Central memory CD8-positive, alpha-beta T cell (primary cell): ENCODE measurements at places on chromosomes 4 and X.

DNA sequence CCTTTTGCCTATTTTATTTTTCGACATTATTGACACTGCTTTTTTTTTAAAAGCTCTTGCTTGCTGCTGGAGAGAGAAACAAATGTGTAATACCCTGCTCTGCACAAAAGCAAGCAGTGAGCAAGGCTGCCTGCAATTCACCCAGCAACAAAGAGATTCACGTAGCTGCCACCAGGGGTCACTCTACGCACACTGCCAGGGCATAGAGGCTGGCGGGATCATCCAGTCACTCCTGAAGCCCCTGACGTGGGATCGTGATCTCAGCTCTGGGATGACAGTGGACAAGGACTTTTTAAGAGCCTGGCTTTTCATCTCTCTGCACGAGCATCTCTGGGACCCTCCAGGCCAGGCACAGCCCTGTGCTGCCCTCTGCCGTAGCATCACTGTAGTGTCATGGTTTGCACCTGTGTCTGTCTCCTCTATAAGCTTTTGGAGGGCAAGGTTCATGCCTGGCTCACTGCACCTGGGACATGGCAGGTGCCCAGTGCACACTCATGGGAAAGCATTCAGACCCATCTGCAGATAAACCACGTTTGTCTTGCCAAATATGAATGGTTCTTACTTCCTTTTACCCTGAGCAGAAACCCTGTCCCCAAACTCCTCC lies 19.8 kb downstream of the C4orf50 start:
- H3K4me1 ChIP-seq, result peaks cover 11% of the 10 kb centered on the region
- DNase-seq, result peak; percentile 40
- no peaks in the 10 kb centered on the region for H3K27me3 ChIP-seq
- no peak overlapping the region for H3K27ac ChIP-seq
- no peak overlapping the region for H3K4me3 ChIP-seq

- no peaks in the 10 kb centered on the region for H3K27me3 ChIP-seq
- H3K4me1 ChIP-seq, result no peaks in the 10 kb centered on the region
- H3K36me3 ChIP-seq, result no peaks in the 10 kb centered on the region
- no peak overlapping the region for H3K4me3 ChIP-seq
- DNase-seq, result no peak
Measured at GRCh38 chr4:83993774-83994173, 457.9 kb downstream of the GPAT3 start.

GRCh38 chr4:101186567-101187184 lies 160.7 kb downstream of the PPP3CA start:
- no peak for DNase-seq
- H3K36me3 ChIP-seq, result peaks cover 2% of the 10 kb centered on the region
- no peaks in the 10 kb centered on the region for H3K27me3 ChIP-seq
- H3K27ac ChIP-seq, result no peak overlapping the region

GRCh38 chrX:139209342-139209741 lies 321.2 kb upstream of the F9 start:
- DNase-seq, result no peak
- H3K27ac ChIP-seq, result no peak overlapping the region
- no peak overlapping the region for H3K4me3 ChIP-seq
- peaks cover 30% of the 10 kb centered on the region for H3K27me3 ChIP-seq
- H3K36me3 ChIP-seq, result no peaks in the 10 kb centered on the region
- no peaks in the 10 kb centered on the region for H3K4me1 ChIP-seq

GRCh38 chrX:111857534-111858060 lies 18.4 kb upstream of the TRPC5OS start:
- no peaks in the 10 kb centered on the region for H3K4me1 ChIP-seq
- DNase-seq, result no peak
- H3K27ac ChIP-seq, result no peak overlapping the region
- no peaks in the 10 kb centered on the region for H3K36me3 ChIP-seq
- H3K4me3 ChIP-seq, result no peak overlapping the region

GRCh38 chr4:55993994-55994663 lies 45.4 kb downstream of the CEP135 start:
- H3K36me3 ChIP-seq, result peaks cover 27% of the 10 kb centered on the region
- H3K4me1 ChIP-seq, result peaks cover 10% of the 10 kb centered on the region
- peak overlapping the region; percentile 22 for H3K27ac ChIP-seq
- DNase-seq, result no peak

GRCh38 chrX:38548508-38548907 lies 12.8 kb upstream of the TSPAN7 start:
- H3K27ac ChIP-seq, result no peak overlapping the region
- peaks cover 2% of the 10 kb centered on the region for H3K36me3 ChIP-seq
- H3K27me3 ChIP-seq, result peaks cover 7% of the 10 kb centered on the region
- H3K4me3 ChIP-seq, result no peak overlapping the region

DNA sequence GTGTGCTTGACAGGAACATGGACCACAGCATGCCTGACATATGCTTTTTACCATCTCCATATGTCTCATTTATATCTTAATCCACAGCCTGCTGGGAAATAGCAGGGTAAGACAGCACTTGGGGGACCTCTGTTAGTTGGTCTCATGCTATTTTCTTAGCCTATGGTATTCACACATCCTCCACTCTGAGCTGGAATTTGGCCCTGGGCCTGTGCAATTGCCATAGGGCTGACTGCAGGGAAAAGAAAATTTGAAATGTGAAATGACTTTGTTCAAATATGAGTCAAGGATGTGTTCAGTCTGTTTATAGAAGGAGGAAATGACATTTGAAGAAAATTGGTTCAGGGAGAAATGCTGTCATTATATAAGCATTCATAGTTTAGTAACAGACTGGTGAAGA lies 9.6 kb upstream of the MAP7D3 start:
- peaks cover 12% of the 10 kb centered on the region for H3K4me1 ChIP-seq
- no peak for DNase-seq
- no peak overlapping the region for H3K27ac ChIP-seq
- no peaks in the 10 kb centered on the region for H3K36me3 ChIP-seq

- DNase-seq, result no peak
- H3K4me1 ChIP-seq, result no peaks in the 10 kb centered on the region
- no peaks in the 10 kb centered on the region for H3K27me3 ChIP-seq
- H3K36me3 ChIP-seq, result no peaks in the 10 kb centered on the region
Measured at GRCh38 chr4:7659429-7660175, 224.9 kb upstream of the PSAPL1 start.

DNA sequence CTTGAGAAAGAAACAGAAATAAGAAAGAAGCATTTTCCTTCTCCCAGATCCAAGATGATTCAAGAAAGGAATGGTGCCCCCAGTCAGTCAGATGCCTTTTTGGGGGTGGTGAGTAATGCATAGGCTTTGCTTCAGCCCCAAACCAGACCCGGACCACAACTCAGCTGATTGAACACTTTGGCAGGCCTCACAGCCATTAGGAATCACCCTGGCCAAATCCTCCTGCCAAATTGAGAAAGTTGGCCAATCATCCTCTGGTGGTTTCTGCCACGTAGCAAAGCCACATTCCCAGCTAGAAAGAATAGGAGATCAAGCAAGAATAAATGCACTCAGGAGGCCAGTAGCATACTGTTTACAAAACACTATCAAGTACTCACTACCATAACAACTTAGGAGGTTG lies 33.7 kb downstream of the FRMD7 start:
- no peaks in the 10 kb centered on the region for H3K27me3 ChIP-seq
- H3K4me1 ChIP-seq, result peaks cover 10% of the 10 kb centered on the region
- no peak overlapping the region for H3K4me3 ChIP-seq
- no peak overlapping the region for H3K27ac ChIP-seq
- no peaks in the 10 kb centered on the region for H3K36me3 ChIP-seq

DNA sequence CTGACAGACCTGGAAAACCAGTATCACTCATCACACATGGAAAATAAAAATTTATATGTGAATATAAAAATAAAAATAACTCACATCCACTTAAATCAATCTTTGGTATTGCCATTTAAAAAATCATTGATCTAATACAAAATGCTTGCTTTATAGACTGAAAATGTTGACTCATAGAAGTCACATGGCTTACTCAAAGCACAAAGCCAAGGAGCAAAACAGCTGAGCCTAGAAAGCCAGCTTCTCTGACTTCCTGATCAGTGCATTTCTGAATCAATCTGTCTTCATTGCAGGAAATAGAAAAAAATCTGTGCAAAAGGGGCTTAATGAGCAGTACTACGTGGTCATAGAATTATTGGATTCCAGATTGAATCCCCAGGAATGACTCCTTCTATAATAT lies 176.9 kb upstream of the HS3ST1 start:
- H3K4me3 ChIP-seq, result no peak overlapping the region
- H3K4me1 ChIP-seq, result no peaks in the 10 kb centered on the region
- no peaks in the 10 kb centered on the region for H3K27me3 ChIP-seq
- H3K36me3 ChIP-seq, result no peaks in the 10 kb centered on the region
- no peak overlapping the region for H3K27ac ChIP-seq

DNA sequence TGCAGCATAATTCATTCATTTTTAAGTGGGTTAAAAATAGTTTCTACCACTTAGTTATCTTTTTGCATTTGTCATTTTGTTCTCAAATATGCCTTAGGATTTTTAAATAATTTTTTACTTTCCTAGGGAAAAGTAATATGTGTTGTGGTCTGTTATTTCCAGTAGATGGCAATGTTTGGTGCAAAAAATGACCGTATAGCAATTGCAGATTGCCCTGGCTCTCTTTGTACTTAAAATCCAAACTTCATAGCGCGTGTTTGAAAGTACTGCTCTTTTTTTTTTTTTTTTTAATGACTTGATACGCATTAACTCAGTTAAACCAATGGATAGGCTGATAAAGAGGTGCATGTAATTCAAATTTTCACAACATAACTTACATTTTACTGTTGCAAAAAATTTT lies 74.4 kb upstream of the RBMX start:
- H3K36me3 ChIP-seq, result no peaks in the 10 kb centered on the region
- H3K4me1 ChIP-seq, result no peaks in the 10 kb centered on the region
- no peaks in the 10 kb centered on the region for H3K27me3 ChIP-seq
- no peak for DNase-seq

- H3K4me1 ChIP-seq, result peaks cover 6% of the 10 kb centered on the region
- peak within 1 kb of the TSS; percentile 68 for H3K4me3 ChIP-seq
- H3K27me3 ChIP-seq, result peaks cover 58% of the 10 kb centered on the region
- no peak within 1 kb of the TSS for H3K27ac ChIP-seq
- no peak for DNase-seq
Measured at GRCh38 chr4:78551420-78552351, at the start of gene ANXA3. Gene ANXA3 (plus strand): TSS chr4:78551770. CDS start chr4:78554474, 2,704 bp downstream.

DNA sequence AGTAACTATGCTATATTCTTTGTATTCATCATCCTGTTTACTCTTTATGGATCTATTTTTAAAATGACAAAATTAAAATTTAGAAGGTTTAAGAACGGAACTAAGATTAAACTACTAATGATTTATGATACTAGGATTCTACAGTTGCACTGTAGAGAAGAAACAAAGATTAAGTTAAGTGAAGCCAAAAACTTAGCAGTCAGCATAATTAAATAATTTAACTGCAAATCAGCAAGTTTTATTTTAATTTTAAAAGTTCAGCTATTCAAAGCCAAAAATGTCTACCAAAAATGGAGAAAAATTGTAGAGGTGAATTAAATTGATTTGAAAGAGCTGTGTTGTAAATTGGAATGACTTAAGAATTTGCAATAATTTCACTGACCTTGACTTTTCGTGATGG lies 30.8 kb downstream of the NDST4 start:
- H3K4me1 ChIP-seq, result no peaks in the 10 kb centered on the region
- no peak overlapping the region for H3K27ac ChIP-seq
- H3K36me3 ChIP-seq, result peaks cover 2% of the 10 kb centered on the region

DNA sequence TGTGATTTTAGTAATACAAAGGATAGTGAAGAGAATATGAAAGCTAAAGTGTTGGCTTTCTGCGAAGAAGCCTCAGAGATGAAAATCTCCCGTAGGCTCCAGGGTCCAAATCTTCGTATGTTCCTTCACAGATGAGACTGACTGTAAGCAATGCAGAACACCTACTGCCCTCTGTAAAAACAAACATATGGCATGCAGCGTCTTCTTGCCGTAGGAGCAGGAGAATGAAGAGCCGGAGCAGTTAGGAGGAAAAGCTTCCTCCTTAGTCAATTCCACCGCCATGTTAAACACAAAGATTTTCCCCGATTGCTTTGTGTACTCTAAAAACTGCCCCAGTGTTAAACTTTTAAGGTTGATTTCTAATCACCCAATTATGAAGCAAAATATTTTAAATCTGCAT lies 22.5 kb downstream of the RWDD4 start:
- peaks cover 6% of the 10 kb centered on the region for H3K36me3 ChIP-seq
- DNase-seq, result no peak
- H3K27ac ChIP-seq, result no peak overlapping the region

- H3K4me3 ChIP-seq, result no peak overlapping the region
- H3K4me1 ChIP-seq, result no peaks in the 10 kb centered on the region
- H3K27me3 ChIP-seq, result no peaks in the 10 kb centered on the region
- no peak for DNase-seq
- no peak overlapping the region for H3K27ac ChIP-seq
Measured at GRCh38 chrX:67545893-67546495, 2.2 kb downstream of the AR start.

GRCh38 chr4:130056286-130056685 lies 960.3 kb downstream of the C4orf33 start:
- no peaks in the 10 kb centered on the region for H3K4me1 ChIP-seq
- no peak for DNase-seq
- H3K4me3 ChIP-seq, result no peak overlapping the region
- no peaks in the 10 kb centered on the region for H3K36me3 ChIP-seq

DNA sequence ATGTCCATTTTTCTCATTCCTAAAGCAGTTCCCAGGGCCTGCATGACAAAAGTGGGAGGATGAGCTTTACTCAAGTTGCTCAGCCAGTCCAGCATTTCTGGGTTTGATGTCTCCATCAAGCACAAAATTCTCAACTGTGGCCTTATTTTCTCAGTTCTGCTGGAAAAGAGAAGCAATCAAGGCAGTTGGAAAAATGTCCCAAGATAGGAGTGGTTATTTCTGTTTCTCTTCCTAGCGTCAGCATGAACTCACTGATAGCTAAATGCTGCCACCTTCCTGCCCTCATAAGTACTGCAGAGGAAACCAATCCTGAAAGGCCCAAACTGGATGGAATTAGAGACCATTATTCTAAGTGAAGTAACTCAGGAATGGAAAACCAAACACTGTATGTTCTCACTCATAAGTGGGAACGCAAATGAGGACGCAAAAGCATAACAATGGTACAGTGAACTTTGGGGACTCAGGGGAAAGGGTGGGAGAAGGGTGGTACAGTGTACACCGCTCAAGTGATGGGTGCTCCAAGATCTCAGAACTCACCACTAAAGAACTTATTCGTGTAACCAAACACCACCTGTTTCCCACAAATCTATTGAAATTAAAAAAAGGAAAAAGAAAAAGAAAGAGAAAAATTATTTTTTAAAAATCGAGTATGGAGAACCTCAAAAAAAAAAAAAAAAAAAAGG lies 29.6 kb downstream of the ADH7 start:
- no peaks in the 10 kb centered on the region for H3K36me3 ChIP-seq
- H3K4me3 ChIP-seq, result no peak overlapping the region
- H3K27me3 ChIP-seq, result no peaks in the 10 kb centered on the region
